Skin of body (tissue), 3 donors: ENCODE measurements at places on chromosomes 6 and 20. TPM values are rescaled to one million over a fixed set of nuclear protein-coding genes. Genes with fewer than 3 reads are reported as not detected.

- DNase-seq, result no peak
Observed at GRCh38 chr6:110547266-110547964, 71.0 kb upstream of the SLC22A16 start.

DNA sequence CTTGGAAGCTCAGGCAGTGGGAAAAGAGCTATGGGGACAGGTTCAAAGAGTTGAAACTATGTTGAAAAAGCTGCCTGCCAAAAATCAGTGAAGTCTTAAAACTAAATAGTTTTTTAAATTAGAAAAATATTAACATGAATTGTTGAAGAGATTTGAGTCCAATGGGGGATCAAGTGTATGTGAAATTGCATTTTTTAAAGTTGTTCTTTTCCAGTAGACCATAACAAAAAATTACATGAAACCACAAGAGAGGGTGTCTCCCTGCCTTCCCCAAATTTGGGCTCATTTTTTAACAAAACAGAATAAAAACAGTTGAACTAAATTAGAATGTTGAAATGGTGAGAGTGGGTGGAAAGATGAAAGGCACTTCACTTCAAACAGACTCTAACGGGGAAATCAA lies 31.5 kb upstream of the COL10A1 start:
- DNase-seq, result no peak

DNA sequence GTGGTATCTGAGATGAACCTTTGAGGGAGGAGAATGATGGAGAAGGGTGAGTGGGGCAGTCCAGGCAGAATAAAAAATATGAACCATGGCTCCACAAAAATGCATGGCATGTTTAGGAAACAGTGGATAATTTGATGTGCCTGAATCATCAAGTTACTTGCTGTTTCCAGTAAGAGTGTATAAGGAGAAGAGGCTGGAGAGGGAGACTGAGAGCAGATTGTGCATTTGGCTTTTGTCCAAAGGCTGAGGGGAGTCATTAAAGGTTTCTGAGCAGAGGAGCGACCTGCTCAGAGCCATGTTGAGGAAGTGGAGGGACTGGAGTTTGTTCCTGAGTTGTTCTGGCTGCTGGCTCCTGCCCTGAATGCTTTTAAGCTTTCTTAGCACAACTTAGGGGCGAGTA lies 6.1 kb downstream of the MMP24 start:
- DNase-seq, result no peak

- no peak for DNase-seq
Observed at GRCh38 chr6:41652866-41653652, 14.8 kb downstream of the MDFI start.

GRCh38 chr6:91485047-91485446 lies 898.2 kb upstream of the MAP3K7 start:
- no peak for DNase-seq

GRCh38 chr6:36729161-36729524 lies 31.5 kb downstream of the RAB44 start:
- DNase-seq, result no peak

- no peak for DNase-seq
Observed at GRCh38 chr6:87408721-87409155, 966 bp downstream of the CFAP206 start.

DNA sequence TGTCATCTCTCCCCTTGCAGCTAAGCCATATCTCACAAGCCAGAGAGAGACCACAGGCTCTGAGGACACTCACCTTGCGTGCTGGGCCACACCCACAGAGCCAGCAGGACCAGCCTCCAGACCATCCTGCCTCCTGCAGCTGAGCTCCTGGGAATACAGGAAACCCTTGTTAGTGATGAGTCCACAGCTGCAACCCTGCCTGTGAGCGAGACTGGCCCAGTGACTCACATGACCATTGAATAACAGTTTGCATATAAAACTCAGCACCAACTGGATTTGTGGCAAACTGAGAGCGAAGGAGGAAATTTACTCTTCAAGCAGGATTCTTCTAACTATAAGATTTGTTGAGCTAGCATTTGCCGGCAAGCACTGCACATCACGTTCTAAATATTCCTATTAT lies 3.0 kb downstream of the THBS2 start:
- no peak for DNase-seq

GRCh38 chr6:903761-904160 lies 210.8 kb upstream of the EXOC2 start:
- peak; percentile 8 for DNase-seq

- DNase-seq, result no peak
Observed at GRCh38 chr6:111057074-111057752, 30.1 kb upstream of the SLC16A10 start.

GRCh38 chr6:84546427-84546914 lies 217.9 kb downstream of the TBX18 start:
- DNase-seq, result peak; percentile 45

GRCh38 chr20:33653218-33653899 lies 8.8 kb upstream of the C20orf144 start:
- peak; percentile 18 for DNase-seq

PGK2 gene
- total RNA-seq, result not detected

NRSN1 gene
- 0.39 TPM for total RNA-seq

HLA-DOA gene
- total RNA-seq, result 2.3 TPM

HLA-G gene
- total RNA-seq, result 0.10 TPM

HUS1B gene
- total RNA-seq, result 1.1 TPM

MCHR2 gene
- not detected for total RNA-seq

COL9A3 gene
- 17.8 TPM for total RNA-seq

FAM229B gene
- 13.8 TPM for total RNA-seq

NKX2-4 gene
- total RNA-seq, result not detected

HLA-DRB1 gene
- total RNA-seq, result 20.7 TPM

CFB gene
- total RNA-seq, result 2.2 TPM

GUCA1A gene
- 0.20 TPM for total RNA-seq

BCAS1 gene
- 3.4 TPM for total RNA-seq
